ENCODE measurements at places on chromosomes 3 and 15. TPM values are rescaled to one million over a fixed set of nuclear protein-coding genes. Genes with fewer than 3 reads are reported as not detected.

DNA sequence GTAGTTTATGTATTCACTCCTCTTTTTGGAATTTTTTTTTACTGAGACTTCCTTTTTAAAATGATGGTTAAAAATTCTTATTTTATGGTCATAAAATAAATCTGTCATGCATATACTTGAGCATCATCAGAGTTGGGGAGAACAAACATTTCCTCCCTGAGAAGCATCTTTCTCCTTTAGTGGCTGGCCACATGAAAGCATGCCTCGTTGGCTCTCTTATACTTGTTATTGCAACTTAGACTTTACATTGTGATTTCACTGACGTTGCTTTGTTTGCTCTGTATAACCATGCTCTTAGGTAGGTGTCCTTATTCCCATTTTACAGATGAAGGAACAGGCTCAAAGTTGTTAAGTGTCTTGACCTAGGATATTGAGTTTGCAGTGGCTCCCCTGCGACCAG lies 18.1 kb downstream of the BBX start:
- no peak for ATAC-seq

- ATAC-seq = no peak
Observed at GRCh38 chr15:80730387-80730786, 35.3 kb downstream of the ABHD17C start.

The CPNE4 gene
- total RNA-seq = not detected

DNA sequence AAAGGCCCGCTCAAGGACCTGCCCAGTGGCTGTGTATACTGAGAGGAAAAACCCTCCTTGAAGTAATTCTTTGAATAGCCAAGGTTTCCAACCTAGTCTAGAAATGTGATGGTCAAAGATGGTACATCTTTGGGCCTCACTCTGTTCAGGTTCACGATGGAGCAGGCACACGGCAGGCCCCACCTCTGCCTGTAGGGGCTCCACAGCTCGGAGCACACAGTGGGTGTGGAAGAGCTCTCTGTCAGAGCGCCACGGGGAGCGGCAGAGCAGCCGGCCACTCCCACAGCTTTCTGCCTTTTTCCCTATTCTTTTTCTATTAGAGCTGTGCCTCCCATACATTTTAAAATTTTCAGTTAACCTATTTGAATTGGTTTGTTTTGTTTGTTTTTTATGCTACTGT lies 89.5 kb downstream of the CTNNB1 start:
- no peak for ATAC-seq

The RLBP1 gene
- not detected for total RNA-seq

DNA sequence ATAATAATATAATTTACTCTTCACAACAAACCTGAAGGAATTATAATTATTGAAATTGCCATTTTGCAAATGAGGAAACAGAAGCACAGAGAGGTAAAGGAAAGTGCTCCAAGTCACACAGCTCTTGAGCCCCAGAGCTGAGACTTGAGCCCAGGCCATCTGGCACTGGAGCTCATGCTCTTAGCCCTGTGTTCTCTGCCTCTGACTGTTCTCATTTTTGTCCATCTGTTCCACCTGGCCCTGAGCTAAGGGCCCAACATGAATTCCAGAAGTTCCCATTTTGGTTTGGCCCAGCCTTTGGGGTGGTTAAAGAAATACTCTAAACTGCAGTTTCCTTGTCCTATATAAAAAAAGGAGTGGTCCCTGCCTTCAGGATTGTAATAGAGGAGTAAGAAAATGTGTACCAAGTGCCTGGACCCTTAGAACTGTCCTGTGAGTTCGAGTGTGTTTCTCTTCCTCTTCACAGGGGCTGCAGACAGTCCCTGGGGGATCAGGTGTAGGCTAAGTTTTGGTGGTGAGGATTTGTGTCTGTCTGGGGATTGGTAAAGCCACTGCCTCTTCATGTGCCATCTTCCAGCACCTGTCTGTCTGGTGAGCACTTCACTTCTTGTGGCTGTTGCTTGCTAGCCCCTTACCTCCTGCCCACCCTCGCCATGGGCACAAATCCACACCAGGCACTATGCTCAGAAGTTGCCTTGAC lies 91.8 kb downstream of the DNAJB8 start:
- ATAC-seq = no peak

The CCRL2 gene
- total RNA-seq = 15.8 TPM

GRCh38 chr3:47870702-47871260 lies 67.8 kb downstream of the DHX30 start:
- ATAC-seq = no peak

DNA sequence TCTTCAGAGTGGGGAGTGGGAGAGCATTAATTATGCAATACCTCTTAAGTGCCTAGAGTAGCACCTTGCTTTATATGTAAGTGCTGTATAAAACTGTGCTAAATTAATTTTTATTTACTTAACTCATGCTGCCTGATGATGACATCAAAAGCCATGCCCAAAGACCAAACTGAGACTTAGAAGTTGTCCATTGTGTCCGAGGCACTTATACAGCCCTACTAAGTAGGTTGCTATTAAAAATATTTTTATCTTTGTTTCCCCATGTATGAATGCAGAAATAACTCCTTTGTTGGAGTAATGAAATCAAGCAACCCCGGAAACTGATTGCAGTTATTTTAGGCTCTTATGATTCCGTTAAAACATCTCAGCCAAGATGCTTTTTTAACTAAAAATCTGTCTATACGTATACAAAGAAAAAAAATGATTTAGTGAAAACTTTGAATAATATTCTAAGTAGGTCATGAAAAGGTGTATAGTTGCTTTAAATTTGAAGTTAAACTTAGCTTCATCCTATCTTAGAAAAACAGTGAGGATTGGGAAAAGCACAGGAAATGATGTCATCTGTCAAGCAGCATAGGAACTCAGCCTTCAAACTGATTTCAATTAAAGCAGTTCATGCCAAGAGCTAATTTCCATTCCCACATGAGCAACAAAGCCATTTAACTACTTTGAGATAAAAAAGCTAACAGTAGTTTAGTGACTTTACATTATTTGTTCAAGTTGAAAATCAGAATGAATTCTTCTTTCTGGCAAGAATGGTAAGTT lies 43.0 kb downstream of the FBN1 start:
- peak; percentile 57 for ATAC-seq

DNA sequence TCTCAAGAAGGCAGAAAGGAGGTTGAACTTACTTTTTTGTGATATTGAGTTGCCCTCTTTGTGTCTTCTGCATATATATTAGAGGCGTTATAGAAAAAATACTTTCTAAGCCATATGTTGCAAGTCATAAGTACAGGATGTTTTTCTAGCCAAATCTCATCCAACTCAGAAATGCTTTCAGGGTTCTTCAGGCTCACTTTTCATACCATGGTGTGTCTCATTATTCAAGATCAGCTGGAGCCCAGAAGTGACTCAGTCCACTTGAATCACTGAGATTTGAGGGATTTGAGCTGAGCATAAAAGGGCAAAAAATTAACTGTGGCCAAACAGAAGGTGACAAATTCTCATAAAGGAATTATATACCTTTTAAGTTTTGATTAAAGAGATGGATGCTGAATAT lies 157.3 kb downstream of the WNT5A start:
- ATAC-seq = no peak

The IQCF5 gene
- not detected for total RNA-seq

DNA sequence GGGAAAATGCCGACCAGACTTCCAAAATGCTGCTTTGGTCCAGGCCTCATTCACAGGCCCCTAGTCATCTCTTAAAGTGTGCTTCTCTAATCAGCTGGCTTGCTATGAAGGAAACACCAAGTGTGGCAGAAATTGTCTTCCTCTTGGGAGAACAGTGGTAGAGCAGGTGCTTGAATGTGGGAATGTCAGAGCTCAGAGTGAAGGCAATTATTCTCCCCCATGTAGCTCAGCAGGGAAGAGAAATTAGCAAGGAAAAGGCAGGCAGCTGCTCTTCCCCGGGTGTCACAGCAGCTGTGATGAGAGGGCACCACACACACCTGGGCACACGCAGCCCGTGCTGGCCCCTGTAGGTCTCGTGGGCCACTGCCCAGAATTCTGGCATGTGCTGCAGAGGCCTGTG lies 358.5 kb downstream of the WDR72 start:
- ATAC-seq = no peak

Data from gastroesophageal sphincter (tissue), 4 donors.